Inflammatory macrophage (primary cell): ENCODE measurements at places on chromosomes 7 and 10.

GRCh38 chr7:34070511-34071323, 165.4 kb downstream of the BMPER start:
- no peak for DNase-seq

- no peak for DNase-seq
Observed at GRCh38 chr7:129292861-129293260, 68.0 kb downstream of the AHCYL2 start.

DNA sequence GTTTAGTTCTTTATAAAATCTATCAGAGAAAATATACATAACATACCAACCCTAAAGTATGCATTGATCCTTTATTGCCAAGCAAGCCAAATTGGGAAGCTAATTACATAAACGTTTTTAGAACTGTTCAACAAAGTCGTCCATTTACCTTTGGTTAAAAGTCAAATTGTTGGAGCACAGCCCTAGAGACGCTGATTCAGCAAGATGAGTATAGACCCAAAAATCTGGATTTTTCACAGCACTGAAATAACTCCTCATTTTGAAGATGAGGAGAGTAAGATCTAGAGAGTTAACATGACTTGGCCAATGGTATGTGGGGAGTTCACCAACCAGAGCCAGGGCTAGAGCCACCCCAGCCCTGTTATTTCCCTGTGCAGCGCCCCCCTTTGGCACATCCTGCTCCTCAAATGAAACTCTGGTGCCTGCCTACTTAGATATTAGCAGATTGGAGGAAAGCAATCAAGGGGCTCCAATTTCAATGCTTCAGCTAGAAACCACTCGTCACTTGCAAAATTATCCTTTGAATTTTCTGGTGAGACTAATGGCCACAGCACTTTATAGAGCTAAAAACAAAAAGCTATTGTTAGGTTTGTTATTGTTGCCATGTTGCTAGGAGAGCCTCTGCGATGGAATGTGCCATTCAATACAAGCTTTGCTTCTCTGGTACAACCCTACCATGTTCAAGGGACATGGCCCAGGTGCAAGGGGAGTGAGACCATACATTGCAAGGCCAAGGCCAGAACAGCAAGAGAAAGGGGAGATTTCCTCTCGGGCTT, 132.6 kb upstream of the ZEB1 start:
- no peak for DNase-seq

DNA sequence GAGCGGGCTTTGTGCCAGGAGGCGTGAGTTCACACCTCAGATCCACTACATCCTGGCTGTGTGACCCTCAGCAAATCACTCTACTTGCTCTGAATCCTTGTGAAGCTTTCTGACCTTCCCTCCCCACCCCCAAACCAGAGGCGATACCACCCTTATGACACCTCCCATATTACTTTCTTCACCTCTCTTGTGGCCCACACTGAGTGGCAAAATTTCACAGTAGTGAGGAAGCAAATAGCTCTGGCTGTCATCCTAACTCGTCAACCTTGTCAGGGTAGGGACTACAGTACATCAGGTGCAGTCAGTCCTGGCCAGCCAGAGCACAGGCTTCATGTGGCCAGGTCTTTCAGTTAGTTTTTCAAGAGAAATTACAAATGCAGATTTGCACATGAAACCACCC, 19.1 kb downstream of the COL13A1 start:
- no peak for DNase-seq

DNA sequence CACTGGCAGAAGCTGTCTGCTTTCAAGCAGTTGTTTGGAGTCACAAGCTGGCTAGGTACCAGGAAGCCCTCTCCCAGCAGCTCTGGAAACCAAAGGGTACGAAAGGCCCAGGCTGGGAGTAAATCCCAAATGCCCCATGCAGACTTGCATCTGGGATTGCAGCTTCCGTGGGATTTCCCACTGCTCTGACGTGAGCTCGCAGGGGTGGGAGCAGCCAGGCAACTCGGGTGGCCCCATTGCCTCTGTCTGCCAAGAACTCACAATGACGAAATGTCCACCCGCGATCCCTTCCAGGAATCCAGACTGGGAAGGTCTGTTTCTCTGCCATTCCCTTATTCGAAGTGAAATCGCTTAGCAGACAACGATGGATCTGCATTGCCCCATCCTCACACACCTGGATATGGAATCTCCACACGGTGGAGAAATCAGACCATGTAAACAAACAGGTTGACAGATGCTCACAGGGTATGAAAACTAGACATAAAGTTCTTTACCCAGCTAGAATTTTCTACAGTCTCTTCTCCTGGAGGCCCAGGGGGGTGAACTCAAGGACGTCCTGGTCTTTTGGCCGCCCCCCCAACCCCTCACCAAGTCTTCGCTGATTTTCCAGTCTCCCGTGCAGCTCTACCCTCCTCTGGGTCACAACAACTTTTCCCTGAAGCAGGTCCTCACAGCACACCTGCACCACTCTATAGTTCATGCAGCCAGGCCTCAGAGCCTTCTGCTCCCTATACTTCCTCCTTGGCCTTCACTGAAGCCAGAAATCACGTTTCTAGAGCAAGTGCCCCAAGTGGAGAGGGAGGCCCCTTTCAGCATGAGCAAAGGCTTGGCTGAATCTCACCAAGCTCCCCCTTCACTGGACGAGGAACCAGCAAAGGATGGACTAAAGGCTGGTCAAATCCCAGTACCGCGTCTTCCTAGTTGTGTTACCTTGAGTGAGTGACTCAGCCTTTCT, 20.0 kb downstream of the SH3PXD2A start:
- peak; percentile 23 for DNase-seq
